ENCODE measurements at places on chromosomes 7 and 10. TPM values are rescaled to one million over a fixed set of nuclear protein-coding genes. Genes with fewer than 3 reads are reported as not detected.

DNA sequence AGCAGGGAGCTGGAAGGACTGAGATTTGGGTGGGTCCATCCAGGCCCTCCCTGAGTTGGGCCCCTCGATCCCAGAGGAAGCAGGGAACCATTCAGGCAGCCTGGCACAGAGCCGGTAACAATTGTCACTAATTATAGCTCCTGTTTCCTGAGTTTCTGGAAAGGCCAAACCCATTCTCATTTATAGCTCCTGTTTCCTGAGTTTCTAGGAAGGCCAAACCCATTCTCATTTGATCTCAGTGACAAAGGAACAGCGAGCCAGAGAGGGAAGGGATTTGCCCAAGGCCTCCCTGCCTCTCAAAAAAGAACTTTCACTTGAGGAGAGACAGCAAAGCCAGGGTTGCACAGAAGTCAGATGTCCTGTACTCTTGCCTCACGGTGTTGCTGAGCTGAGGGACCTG, 521.9 kb downstream of the TYW1 start:
- no peak for DNase-seq

GRCh38 chr7:81562581-81562980, 207.3 kb downstream of the HGF start:
- no peak for DNase-seq

DNA sequence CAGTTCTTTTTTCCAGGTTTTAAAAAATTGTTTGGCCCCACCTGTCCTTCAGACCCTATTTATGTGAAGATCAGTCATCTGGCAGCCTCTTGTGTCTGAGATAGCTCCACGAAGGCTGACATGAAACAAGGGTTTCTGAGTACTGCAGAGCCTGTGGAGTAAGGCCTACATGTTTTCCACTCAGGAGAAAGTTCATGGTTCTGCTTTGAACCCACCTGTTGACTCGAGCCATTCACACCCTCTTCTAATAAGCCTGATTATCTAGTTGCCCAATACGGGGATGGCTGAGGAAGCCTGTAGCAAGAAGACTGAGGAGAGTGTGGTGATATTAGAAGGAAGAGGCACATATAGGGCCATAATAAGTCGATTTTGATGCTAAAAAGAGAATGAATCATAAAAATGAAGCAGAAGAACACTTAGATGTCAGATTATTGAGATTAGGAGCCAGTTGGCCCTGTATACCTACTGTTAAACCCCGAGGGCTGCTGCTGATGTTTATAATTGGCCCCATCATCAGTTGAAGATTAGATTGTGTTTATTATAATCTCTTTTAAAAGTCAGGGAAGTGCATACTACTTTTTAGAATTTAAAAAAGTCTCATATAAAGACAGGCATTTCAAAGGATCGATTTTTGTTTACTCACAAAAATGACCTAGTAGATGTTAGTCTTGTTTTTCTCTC, 109.4 kb downstream of the CDK14 start:
- DNase-seq = no peak

- peak; percentile 98 for DNase-seq
These were observed 101.5 kb downstream of the JCAD start for GRCh38 chr10:29957907-29958331.

The SLC26A5 gene
- total RNA-seq = not detected

The FGFBP3 gene
- total RNA-seq = 0.17 TPM

Measured in renal cortical epithelial cell (primary cell).